ENCODE measurements at places on chromosomes 16 and 17.

DNA sequence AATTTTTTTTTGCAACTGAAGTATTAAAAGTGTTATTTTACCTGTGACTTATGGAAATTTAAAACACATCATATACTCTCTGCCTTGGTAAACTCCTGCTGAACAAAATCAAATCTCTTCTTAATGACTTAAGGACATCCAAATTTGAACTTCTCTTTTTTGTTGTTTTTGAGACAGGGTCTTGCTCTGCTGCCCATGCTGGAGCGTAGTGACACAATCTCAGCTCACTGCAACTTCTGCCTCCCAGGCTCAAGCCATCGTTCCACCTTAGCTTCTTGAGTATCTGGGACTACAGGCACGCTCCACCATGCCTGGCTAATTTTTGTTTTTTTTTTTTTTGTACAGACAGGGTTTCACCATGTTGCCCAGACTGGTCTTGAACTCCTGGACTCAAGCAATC lies 56.1 kb downstream of the SKAP1 start:
- H3K4me1 ChIP-seq = no peaks in the 10 kb centered on the region
- H3K36me3 ChIP-seq = no peaks in the 10 kb centered on the region

DNA sequence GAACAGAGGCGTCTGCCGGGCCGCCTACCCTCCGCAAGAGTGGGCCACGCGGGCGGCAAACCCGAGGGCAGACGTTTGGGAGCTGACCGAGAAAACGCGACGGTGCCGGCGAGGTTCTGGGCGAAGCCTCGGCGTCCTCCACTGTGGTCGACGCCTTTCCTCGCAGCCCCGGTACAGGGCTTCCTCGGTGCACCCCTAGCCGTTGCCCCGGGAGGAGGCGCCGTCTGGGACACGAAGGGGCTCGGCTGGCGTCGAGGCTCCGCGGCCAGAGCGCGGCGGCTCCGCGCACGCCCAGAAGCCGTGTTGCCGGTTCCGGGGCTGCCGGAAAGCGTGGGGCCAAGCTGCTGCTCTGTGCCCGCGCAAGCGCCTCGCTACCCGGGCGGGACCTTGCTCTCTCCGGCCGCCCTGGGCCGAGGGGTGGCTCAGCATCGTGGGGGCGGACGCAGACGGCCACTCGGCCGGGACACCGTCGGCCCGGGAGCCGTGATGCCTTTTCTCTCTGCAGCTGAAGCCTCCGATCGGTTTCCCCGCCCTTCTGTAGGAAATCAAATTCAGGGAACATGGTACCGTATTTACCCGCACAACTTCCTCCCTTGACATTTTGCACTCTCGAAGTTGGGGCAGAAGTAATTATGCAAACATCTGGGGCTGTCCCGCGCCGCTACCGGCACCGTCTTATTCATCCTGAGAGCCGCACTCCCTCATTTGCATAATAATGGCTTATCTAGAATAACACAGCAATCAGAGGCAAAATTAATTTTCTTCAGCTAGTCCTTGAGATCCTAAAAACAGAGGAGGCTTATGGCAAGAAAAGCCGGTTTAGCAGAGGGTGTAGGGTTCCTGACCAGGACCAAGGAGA lies 7.3 kb upstream of the CBX8 start:
- H3K27me3 ChIP-seq = peaks cover 98% of the 10 kb centered on the region
- H3K36me3 ChIP-seq = no peaks in the 10 kb centered on the region
- no peaks in the 10 kb centered on the region for H3K4me1 ChIP-seq
- H3K4me3 ChIP-seq = no peak overlapping the region

DNA sequence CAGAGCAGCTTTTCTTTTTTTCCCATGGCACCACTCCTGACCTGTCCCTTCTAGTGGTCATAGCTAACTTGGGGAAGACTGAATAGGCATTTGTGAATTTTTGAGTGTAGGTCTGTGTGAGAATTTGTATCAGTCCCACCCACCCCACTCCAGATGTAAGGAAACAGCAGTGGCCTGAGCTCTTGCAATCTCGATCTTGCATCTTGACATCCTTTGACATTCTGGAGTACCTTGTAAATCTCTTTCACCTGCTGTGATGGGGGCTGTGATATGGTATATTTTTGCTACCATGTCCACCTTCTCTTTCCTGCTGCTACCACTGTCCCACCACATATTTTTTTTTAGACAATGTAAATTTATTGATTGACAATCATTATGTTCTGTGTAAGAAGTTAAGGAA lies 289.3 kb downstream of the MAP2K6 start:
- H3K27ac ChIP-seq = no peak overlapping the region
- no peaks in the 10 kb centered on the region for H3K27me3 ChIP-seq
- H3K36me3 ChIP-seq = no peaks in the 10 kb centered on the region
- no peaks in the 10 kb centered on the region for H3K4me1 ChIP-seq
- H3K4me3 ChIP-seq = no peak overlapping the region

DNA sequence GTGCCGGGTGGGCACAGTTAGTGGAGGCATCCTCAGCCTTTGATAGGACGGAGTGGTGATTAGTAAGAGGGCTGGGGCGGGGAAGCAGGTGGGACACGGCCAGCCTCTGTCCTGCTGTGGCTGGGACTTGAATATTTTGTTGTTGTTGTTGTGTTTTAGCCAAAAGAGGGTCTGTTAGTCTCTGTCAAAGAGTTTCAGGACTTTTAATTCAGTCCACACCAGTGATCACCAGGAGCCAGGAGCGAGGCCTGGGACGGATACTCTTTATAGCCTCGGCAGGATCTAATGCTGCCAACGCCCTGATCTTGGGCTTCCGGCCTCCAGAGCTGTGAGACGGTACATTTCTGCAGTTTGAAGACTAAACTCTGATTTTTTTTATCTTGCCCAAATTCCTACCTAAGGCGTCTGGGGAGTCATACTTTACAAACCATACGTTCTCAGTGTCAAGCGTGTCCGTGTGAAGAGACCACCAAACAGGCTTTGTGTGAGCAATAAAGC lies 2.9 kb upstream of the RNF213 start:
- H3K4me1 ChIP-seq = peaks cover 25% of the 10 kb centered on the region
- H3K36me3 ChIP-seq = no peaks in the 10 kb centered on the region
- H3K27me3 ChIP-seq = no peaks in the 10 kb centered on the region
- H3K27ac ChIP-seq = no peak overlapping the region

GRCh38 chr17:66547151-66547865 lies 244.9 kb downstream of the PRKCA start:
- peak; percentile 42 for DNase-seq
- no peaks in the 10 kb centered on the region for H3K36me3 ChIP-seq
- H3K27me3 ChIP-seq = no peaks in the 10 kb centered on the region
- H3K4me3 ChIP-seq = no peak overlapping the region
- peaks cover 71% of the 10 kb centered on the region for H3K4me1 ChIP-seq

Data from GM23248 (cell line).